SJCRH30 (cell line): ENCODE measurements at places on chromosomes 16 and 17. TPM values are rescaled to one million over a fixed set of nuclear protein-coding genes. Genes with fewer than 3 reads are reported as not detected.

The GPR179 gene
- not detected in 2 replicates for total RNA-seq

The DNAH9 gene
- total RNA-seq: 0.13 and 0.16 TPM in 2 replicates

The CIITA gene
- total RNA-seq: 0.04 and 0.08 TPM in 2 replicates

DNA sequence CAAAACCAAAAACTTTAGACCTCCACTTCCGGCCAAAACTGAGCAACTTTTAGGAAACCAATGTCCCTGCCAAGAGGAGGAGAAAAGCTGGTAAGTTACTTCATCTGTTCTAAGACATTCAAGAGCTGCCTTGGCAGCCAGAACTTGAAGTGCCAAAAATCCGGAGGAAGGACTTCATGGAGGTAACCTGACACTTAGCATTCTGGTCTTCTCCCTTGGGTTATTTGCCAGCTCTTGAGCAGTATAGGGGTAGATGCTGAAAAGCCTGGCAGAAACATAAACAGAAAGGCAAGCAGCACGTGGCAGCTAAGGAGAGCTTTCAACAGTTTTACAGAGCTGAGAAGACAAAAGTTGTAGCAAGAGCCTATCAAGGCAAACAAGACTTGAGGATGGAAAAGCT, 53.2 kb downstream of the CDYL2 start:
- DNase-seq: no peak
- no peaks in the 10 kb centered on the region for H3K4me1 ChIP-seq
- no peak overlapping the region for H3K4me3 ChIP-seq
- H3K27ac ChIP-seq: no peak overlapping the region

GRCh38 chr16:4609200-4610010, 5.3 kb downstream of the UBALD1 start:
- H3K27ac ChIP-seq: no peak overlapping the region
- no peaks in the 10 kb centered on the region for H3K36me3 ChIP-seq
- H3K27me3 ChIP-seq: no peaks in the 10 kb centered on the region

The IL21R gene
- 3.8 and 4.6 TPM in 2 replicates for total RNA-seq

DNA sequence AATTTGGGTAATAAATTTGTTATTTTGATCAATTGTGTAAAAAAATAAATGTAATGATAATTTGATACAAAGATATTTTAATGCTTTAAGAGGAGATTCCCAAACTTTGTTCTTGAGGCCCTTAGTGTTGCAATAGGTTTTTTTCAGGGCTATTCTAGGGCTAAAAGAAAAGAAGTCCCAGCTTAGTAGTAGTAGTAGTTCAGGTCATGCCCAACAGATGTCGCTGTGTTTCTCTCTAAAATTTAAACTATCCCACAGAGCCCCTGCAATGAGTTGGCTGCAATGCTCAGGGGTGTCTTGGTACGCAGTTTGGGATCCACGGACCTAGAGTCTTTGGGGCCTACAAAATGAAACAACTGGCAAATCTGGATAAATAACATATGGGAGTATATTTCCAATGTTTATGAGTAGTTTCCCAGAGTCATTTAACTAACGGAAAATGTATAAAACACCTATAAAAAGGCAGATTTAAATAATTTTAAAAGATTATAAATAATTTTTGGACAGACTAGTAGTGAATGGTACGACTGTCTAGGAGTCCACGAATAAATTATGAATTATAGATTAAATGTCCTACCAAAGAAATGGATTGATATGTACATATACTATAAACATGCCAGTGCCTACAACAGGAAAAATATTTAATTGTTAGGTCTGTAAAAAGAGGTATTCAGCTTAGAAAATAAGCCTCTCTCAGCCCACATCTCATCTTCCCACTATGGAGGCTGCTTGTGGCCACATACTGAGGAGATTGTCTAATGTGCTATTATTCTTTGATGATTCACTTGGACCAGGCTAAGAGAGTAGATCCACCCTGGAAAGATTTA, 228.5 kb upstream of the PMFBP1 start:
- H3K36me3 ChIP-seq: no peaks in the 10 kb centered on the region
- H3K27me3 ChIP-seq: no peaks in the 10 kb centered on the region
- DNase-seq: peak; percentile 42
- H3K4me3 ChIP-seq: no peak overlapping the region
- no peaks in the 10 kb centered on the region for H3K4me1 ChIP-seq

The SYCE1L gene
- total RNA-seq: 0.49 and 0.63 TPM in 2 replicates

DNA sequence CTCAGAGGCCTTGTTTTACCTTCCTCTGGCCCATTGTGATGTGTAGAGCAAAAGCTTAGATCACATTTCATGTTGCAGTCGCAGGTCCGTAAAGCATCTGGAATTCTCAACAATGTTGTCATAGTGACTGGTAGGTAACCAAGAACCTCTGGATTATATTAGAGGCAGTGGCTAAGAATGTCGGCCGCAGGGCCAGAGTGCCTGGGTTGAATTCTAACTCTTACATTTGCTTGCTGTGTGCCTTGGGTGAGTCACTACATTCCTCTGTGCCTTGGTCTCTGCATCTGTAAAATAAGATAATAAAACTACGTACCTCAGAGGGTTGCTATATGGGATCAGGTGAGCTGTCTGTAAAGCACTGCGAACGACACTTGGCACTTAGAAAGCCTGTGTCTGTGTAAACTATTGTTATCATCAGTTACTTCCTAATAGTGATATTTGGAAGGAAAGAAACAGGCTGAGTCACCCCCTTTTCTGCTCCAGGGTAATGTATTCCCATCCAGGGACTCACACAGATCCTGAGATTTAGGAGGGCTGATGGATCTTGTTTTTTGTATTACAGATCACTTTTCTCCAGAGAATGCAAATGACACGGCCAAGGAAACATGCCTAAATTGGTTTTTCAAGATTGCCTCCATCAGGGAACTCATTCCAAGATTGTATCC, 52.2 kb downstream of the VPS35L start:
- H3K4me3 ChIP-seq: no peak overlapping the region
- no peaks in the 10 kb centered on the region for H3K4me1 ChIP-seq
- H3K27me3 ChIP-seq: no peaks in the 10 kb centered on the region
- no peaks in the 10 kb centered on the region; the same call in 1 of the 2 replicates for H3K36me3 ChIP-seq
- H3K27ac ChIP-seq: no peak overlapping the region

DNA sequence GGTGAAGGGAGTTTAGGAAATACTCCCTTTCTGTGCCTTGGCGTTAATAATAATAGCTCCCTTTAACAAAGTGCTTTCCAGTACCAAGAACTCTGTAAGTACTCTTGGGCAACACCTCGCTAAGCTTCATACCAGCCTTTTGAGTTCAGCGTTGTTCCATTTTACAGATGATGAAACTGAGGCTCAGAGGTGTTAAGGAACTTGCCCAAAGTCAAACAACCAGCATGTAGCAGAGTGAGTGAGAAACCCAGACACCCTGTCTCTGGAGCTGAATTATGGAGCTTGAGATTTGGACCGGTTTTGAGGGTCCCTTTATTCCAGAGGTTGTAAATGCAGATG, 607 bp downstream of the KATNIP start:
- peaks cover 10% of the 10 kb centered on the region for H3K36me3 ChIP-seq
- H3K4me1 ChIP-seq: peaks cover 15% of the 10 kb centered on the region
- no peak for DNase-seq
- no peak overlapping the region for H3K27ac ChIP-seq
- no peaks in the 10 kb centered on the region for H3K27me3 ChIP-seq

The TANGO6 gene
- total RNA-seq: 5.8 and 7.3 TPM in 2 replicates

- H3K36me3 ChIP-seq: peaks cover 35% of the 10 kb centered on the region
- H3K4me3 ChIP-seq: no peak overlapping the region
- no peak overlapping the region for H3K27ac ChIP-seq
- no peak for DNase-seq
- no peaks in the 10 kb centered on the region for H3K27me3 ChIP-seq
Observed at GRCh38 chr16:69747115-69747514, 7.6 kb downstream of the NOB1 start.

- H3K4me1 ChIP-seq: no peaks in the 10 kb centered on the region
- no peak for DNase-seq
- H3K4me3 ChIP-seq: no peak overlapping the region
- H3K36me3 ChIP-seq: no peaks in the 10 kb centered on the region
- H3K27me3 ChIP-seq: no peaks in the 10 kb centered on the region
Observed at GRCh38 chr17:51912939-51913338, 245.6 kb downstream of the CA10 start.

DNA sequence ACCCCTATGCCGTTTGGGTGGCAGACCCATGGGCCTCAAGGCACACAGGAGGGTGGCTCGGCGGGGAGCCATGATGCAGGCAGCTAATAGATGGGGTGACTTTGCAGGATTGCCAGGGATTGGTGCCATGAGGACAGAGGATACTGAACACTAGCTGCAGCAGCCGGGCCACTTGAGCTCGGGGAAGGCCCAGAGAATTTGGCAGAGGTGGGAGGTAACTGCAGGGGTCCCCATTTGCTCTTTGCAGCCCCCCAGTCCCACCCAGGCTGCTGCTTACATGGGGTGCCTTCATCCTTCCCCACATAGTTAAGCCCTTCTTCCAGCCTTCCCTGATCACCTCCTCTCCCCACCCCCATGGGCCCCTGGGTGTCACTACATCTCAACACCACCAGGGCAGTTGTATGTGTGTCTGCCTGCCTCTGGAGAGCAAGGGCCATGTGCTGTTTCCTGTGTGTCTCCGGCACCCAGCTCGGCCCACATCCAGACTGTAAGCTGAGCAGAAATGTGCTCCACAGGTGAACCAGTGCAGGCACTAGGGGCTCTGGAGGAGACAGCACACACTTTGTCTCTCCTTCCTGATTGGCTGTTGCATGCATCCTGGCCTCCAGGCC, 52.0 kb downstream of the SREBF1 start:
- H3K36me3 ChIP-seq: no peaks in the 10 kb centered on the region
- H3K27ac ChIP-seq: peak overlapping the region; percentile 86
- H3K4me1 ChIP-seq: peaks cover 49% of the 10 kb centered on the region
- peak overlapping the region; percentile 81 for H3K4me3 ChIP-seq
- no peaks in the 10 kb centered on the region for H3K27me3 ChIP-seq

GRCh38 chr16:56789360-56789759, 59.4 kb downstream of the NUP93 start:
- no peaks in the 10 kb centered on the region for H3K27me3 ChIP-seq
- H3K4me3 ChIP-seq: no peak overlapping the region
- H3K27ac ChIP-seq: no peak overlapping the region
- peak; percentile 57 for DNase-seq
- 0 out of 2 replicates have a peak, but pooled peaks cover 2% of the 10 kb centered on the region for H3K36me3 ChIP-seq

The PSMC3IP gene
- 23.8 and 29.7 TPM in 2 replicates for total RNA-seq

The NXN gene
- total RNA-seq: 32.8 and 35.2 TPM in 2 replicates

DNA sequence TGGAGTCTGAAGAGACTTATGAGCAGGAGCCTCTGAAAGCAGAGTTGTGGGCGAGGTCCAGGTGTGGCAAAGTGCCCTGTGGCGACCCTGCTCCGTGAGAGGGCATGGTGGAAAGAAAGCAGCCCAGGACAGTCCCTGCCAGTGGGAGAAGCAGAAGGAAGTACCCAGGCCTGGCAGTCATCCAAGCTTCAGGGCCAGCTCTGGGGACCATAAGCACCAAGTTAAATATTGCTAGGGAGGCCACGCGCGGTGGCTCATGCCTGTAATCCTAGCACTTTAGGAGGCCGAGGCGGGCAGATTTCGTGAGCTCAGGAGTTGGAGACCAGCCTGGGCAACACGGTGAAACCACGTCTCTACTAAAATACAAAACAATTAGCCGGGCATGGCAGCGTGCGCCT, 4.9 kb upstream of the ASGR1 start:
- H3K4me1 ChIP-seq: no peaks in the 10 kb centered on the region
- no peaks in the 10 kb centered on the region for H3K36me3 ChIP-seq
- H3K27ac ChIP-seq: no peak overlapping the region

The PRSS21 gene
- not detected in 2 replicates for total RNA-seq

The ZPBP2 gene
- not detected in 2 replicates for total RNA-seq

GRCh38 chr17:83171661-83172060, 92.3 kb downstream of the METRNL start:
- H3K4me3 ChIP-seq: no peak overlapping the region
- peaks cover 29% of the 10 kb centered on the region for H3K4me1 ChIP-seq
- no peak overlapping the region for H3K27ac ChIP-seq
- H3K27me3 ChIP-seq: no peaks in the 10 kb centered on the region
- H3K36me3 ChIP-seq: no peaks in the 10 kb centered on the region

The KRTAP1-1 gene
- total RNA-seq: not detected in 2 replicates

GRCh38 chr16:50146479-50147435, 6.3 kb upstream of the TENT4B start:
- no peak overlapping the region for H3K27ac ChIP-seq
- H3K4me3 ChIP-seq: no peak overlapping the region
- H3K4me1 ChIP-seq: peaks cover 8% of the 10 kb centered on the region
- no peak for DNase-seq
- no peaks in the 10 kb centered on the region for H3K27me3 ChIP-seq
- no peaks in the 10 kb centered on the region for H3K36me3 ChIP-seq

- no peak overlapping the region for H3K4me3 ChIP-seq
- no peaks in the 10 kb centered on the region for H3K4me1 ChIP-seq
- H3K36me3 ChIP-seq: no peaks in the 10 kb centered on the region
- H3K27ac ChIP-seq: no peak overlapping the region
- no peak for DNase-seq
Observed at GRCh38 chr17:60325730-60326524, 66.0 kb downstream of the USP32 start.

The MYH8 gene
- 0.16 and 0.18 TPM in 2 replicates for total RNA-seq

- no peaks in the 10 kb centered on the region for H3K36me3 ChIP-seq
- no peak overlapping the region for H3K4me3 ChIP-seq
Observed at GRCh38 chr16:26680671-26681070, 386.1 kb upstream of the C16orf82 start.

The SMTNL2 gene
- total RNA-seq: 0.23 TPM in 1 of 2 replicates, not detected in the other

DNA sequence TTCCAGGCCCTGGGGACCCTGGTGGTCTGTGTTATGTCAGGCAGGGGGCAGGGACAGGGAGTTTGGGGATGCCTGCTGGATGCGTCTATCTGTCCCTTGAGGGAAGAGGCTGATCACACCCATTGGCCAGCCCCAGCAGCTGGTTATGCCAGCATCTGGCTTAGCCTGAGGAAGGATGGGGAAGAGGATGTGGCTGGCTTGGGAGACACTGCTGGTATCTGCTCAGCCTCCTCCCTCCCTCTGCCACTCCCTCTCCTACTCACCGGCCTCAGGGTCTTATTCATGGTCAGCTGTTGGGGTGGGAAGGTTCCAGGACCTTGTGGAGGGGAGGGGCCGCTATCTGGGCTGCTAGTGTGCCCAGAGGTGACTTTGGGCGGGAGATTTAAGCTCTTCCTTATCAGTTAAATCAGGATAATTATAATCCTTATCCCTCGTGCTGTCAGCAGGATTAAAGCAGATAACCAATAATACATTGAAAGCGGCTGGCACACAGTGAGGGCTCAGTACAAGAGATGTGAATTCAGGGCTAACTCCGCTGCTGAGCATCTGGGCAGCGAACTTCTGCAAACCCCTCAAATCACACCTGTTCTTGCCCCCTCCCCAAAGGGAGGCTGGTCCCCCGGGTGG, 36.0 kb upstream of the MLKL start:
- H3K36me3 ChIP-seq: no peaks in the 10 kb centered on the region
- no peaks in the 10 kb centered on the region for H3K27me3 ChIP-seq
- peak; percentile 15 for DNase-seq
- no peak overlapping the region for H3K27ac ChIP-seq
- peaks cover 5% of the 10 kb centered on the region; the same call in 1 of the 2 replicates for H3K4me1 ChIP-seq
- no peak overlapping the region for H3K4me3 ChIP-seq

The TEKT5 gene
- 0.12 TPM in 1 of 2 replicates, not detected in the other for total RNA-seq

GRCh38 chr17:6498901-6499540, 54.8 kb downstream of the PIMREG start:
- H3K27ac ChIP-seq: no peak overlapping the region
- H3K36me3 ChIP-seq: peaks cover 3% of the 10 kb centered on the region; the same call in 1 of the 2 replicates
- no peak for DNase-seq
- peaks cover 24% of the 10 kb centered on the region for H3K4me1 ChIP-seq
